ENCODE measurements at places on chromosomes 11 and 22. TPM values are rescaled to one million over a fixed set of nuclear protein-coding genes. Genes with fewer than 3 reads are reported as not detected.

Gene SNX32
- polyA plus RNA-seq, result 1.8 TPM

DNA sequence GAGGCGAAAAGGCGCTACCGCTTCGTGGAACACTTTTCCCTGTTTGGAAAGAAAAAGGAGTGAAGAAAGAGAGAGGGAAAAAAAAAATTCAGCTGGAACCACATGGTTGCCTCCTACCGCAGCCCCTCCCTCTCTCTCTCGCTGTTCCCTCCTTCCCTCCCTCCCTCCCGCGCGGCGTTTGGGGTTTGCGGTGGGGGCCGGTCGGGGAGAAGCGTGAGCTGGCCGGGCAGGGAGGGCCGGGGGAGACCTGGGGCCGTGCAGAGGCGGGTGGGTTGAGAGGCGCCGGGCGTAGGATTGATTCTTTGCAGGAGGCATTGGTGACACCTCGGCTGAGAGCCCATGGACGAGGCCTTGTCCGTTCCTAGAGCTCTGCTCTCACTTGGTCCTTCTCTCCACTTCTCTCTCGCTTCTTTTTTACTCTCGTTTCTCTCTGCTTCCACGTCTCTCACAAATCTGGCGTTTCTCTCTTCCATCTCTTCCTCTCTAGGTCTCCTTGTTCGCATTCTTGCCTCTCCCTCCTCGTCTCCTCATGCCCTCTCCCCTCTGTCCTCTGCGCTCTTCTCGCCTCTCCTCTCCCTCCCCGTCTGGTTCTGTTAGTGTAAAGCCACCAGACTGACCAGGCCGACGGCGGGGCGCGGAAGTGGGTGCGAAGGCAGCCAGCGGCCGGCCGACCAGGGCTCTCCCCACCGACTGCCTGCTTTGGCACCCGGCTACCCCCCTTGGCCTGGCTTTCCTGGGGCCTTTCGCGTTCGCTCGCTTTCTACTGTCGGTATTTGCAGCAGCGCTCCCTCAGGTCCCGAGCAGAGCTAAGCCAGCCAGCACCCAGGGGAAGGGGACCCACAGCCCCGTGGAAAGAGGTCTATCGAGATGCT, at the start of gene CLMP:
TSS of gene CLMP (minus strand) at position 61 of the 872 bp plus-strand sequence. CDS start 308 bp downstream, outside the sequence.
- no peak for DNase-seq

Gene PNPLA3
- polyA plus RNA-seq, result 0.43 TPM

- no peak for DNase-seq
Observed at GRCh38 chr11:122094836-122095235, 21.2 kb downstream of the BLID start.

Gene OR52K2
- not detected for polyA plus RNA-seq

Gene ANGPTL5
- 0.38 TPM for polyA plus RNA-seq

DNA sequence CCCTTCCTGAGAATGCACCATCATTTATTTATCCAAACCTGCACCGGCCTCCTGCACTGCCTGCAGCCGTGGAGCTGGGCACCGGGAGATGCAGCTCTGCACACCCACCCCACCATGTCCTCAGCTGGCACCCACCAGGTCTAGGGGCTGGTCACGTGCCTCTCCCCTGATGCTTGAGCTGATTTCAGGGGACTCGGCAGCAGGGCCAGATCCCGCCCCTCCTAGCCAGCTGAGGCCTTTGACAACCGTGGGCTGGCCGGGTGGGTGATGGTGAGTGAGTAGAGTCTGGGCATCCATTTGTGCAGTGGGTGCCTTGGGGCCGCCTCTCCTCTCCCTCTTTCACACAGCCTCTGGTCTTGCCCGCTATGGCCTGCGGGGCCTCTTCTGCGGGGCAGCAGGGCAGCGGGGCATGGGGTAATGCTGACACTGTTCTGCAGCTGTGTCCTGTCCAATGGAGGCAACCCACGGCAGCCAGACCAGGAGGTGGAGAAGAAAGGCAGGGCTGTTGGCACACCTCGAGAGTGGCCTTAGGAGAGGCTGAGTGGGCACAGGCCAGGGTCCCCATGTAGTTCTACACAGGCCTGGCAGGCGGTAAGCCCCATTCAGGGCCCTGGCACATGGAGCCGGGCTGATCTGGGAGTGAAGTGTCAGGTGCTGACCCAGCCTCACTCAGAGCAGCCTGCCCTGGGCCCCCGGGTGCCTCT, 38.5 kb upstream of the PRODH start:
- DNase-seq, result no peak

Gene FDXACB1
- 1.7 TPM for polyA plus RNA-seq

DNA sequence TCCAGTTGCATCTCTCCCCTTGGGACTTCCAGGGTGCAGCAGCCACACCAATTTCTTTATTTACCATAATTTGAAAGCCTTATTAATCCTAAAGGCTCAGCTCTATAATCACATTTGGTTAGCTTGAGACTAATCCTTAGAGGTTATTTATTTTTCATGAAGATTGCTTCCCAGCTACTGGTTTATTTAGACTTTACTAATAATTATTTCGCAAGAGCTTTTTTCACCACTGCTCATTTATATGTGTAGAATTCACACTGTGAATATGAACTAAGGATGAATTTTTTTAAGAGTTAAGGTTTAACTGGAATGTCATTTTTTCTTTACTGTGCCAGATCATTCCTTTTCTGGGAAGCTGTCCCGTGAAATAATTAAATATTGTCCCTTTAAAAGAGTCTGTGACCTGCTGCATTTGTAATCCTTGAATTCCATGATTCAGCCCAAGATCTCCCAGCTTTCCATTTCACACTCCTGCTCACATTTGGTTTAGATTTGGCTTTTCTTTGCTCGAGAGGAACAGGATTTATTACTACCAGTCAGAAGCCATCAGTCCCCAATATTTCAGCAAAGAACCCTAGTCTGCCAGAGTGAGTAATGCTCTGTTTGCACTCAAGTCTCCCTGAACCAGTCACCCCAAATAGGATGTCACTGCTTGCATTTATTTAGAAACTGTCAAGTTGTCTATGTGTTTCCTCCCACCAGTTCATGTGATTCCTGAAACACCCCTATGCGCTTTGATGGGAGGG, 4.4 kb upstream of the CD44 start:
- DNase-seq, result no peak

GRCh38 chr11:28858076-28858475, 749.9 kb downstream of the METTL15 start:
- no peak for DNase-seq

GRCh38 chr11:35304386-35304775, 115.0 kb downstream of the SLC1A2 start:
- DNase-seq, result no peak

- no peak for DNase-seq
Observed at GRCh38 chr22:50248196-50249081, 2.6 kb downstream of the HDAC10 start.

GRCh38 chr11:44729063-44729462, 2.3 kb downstream of the TSPAN18 start:
- no peak for DNase-seq

Gene TRPM5
- polyA plus RNA-seq, result 0.04 TPM

DNA sequence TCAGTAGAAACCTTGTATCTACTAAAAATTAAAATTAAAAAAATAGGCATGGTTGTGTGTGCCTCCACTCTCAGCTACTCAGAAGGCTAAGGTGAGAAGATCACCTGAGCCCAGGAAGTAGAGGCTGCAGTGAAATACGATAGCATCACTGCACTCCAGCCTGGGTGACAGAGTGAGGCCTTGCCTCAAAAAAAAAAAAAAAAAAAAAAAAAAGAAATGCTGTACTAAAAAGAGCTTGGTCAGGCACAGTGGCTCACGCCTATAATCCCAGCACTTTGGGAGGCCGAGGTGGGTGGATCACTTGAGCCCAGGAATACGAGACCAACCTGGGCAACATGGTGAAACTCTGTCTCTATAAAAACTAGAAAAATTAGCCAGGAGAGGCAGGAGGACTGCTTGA, 36.5 kb downstream of the SBF2 start:
- no peak for DNase-seq

Gene TMEM45B
- polyA plus RNA-seq, result 0.48 TPM

DNA sequence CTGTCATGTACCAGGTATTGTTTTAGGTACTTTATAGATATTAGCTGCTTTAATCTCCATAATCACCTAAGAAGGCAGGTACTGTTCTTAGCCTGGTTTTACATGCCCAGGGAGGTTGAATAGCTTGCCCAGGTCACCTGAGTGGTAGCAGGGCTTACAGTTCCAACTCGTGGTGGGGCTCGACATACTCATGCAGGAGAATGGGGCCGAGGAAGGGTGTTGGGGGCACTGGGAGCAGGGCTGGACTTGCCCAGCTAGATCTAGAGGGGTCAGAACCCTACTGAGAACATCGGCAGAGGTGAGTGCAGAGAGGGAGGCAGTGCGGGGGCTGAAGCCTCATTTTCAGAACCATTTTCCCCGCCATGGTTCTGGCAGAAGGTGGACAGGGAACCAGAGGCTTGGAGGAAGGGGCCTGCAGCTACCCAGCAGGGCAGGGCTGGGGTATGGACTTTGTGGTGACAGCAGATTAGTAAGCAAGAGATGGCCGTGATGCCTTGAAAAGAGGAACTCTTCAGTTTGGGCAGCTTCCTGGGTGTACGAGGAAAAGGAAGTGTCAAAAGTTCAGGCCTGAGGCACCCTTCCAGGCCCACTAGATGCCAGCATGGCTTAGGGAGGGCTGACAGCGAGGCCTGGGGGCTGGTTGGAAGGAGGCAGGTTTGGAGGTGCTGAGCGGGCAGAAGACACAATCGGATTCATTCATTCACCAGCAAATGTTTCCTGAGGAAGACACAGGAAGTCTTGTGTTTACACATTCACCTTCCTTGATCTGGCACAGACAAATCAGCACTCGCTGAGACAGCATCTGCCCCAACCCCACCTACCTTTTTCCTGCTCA, 54.7 kb upstream of the LYVE1 start:
- DNase-seq, result no peak

Gene CBX7
- 3.7 TPM for polyA plus RNA-seq

GRCh38 chr22:38829485-38829884, 14.3 kb downstream of the NPTXR start:
- no peak for DNase-seq

DNA sequence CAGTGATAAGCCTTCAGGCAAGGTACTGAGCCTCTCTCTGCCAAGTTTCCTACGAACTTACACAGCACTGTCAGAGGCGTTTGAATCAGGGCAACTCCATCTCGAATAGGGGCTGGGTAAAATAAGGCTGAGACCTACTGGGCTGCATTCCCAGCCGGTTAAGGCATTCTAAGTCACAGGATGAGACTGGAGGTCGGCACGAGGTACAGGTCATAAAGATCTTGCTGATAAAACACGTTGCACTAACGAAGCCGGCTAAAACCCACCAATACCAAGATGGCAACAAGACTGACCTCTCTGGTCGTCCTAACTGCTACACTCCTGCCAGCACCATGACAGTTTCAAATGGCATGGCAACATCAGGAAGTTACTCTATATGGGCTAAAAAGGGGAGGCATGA, 20.4 kb upstream of the POGLUT3 start:
- DNase-seq, result no peak

- DNase-seq, result no peak
Observed at GRCh38 chr22:39129746-39130145, 22.7 kb downstream of the CBX7 start.

- DNase-seq, result no peak
Observed at GRCh38 chr11:117239295-117239694, 6.8 kb downstream of the RNF214 start.

Gene SEC14L6
- 0.22 TPM for polyA plus RNA-seq

Gene POU2AF1
- polyA plus RNA-seq, result 0.19 TPM

Gene GUCY1A2
- 5.7 TPM for polyA plus RNA-seq

GRCh38 chr22:22932512-22932941, 44.9 kb downstream of the IGLL5 start:
- DNase-seq, result no peak

- DNase-seq, result no peak
Observed at GRCh38 chr11:117097389-117098268, 599 bp downstream of the SIK3 start.

DNA sequence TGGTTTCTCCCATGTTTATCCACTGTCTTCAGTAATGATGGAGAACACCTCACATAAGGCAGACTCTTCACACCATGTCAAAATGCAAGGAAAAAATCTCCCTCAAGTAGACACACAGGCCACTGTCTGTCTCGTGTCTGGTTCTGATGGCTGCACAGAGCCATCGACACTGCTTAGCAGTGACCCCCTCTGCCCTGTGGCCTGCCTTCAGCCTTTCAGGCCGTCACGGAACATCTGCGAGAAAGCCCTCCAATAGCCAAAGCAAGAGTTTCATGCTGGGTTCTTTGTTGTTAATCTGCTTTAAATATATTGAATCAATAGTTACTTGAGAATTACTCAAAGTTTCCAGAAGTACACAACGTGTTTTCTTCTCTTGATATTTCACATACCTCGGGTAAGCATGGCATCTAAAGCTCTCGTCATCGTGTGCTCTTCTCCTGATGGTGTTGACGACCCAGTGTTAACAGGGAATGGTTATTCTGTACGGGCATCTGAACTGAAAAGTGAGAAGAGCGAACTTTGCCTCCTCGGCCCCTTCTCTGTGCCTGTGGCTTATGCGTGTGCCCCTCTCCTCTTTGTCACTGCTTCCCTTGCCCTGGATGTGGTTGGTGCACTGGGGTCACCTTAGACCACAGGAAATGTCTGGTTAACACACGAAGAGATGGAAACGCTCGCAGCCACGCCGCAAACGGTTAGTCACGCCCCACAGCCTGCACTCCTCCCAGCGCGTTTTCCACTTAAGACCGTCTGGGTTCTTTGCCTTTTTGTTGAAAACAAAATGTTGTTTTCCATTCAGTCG, 33.4 kb upstream of the CTTN start:
- DNase-seq, result no peak

Data from forelimb muscle (tissue), 1 donor.